Daoy (cell line): ENCODE measurements at places on chromosomes 7 and 10. TPM values are rescaled to one million over a fixed set of nuclear protein-coding genes. Genes with fewer than 3 reads are reported as not detected.

The ADARB2 gene
- total RNA-seq: 0.11 and 0.39 TPM in 2 replicates

GRCh38 chr7:36606153-36606975 is 117.9 kb downstream of the AOAH start:
- no peak for DNase-seq

The DPP6 gene
- 0.24 and 0.91 TPM in 2 replicates for total RNA-seq

DNA sequence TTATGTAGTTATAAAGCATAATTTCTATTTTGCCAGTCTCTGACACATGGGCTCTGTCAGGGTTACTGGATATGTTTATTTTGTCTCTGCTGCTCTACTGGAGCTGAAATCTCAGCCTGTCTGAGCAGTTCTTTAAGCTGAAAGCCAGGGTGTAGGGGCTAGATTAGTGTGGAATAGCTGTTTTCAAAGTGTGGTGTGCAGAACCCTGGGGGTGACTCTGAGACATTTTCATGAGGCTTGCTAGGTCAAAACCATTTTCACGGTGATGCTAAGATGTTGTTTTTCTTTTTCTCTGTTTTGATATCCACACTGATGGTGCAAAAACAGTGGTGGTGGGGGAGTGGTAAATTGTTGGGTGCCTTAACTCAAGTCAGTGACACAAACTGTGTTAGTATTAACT is 45.5 kb downstream of the CREM start:
- DNase-seq: no peak

- no peak for DNase-seq
Observed at GRCh38 chr7:117835016-117835664, 38.1 kb downstream of the CTTNBP2 start.

- DNase-seq: no peak
Observed at GRCh38 chr7:41917-42565, 150.3 kb upstream of the FAM20C start.

The ITIH5 gene
- total RNA-seq: 0.06 TPM in 1 of 2 replicates, not detected in the other

The PPP1R9A gene
- total RNA-seq: 2.6 and 8.6 TPM in 2 replicates

GRCh38 chr7:136869001-136869961 is 829 bp downstream of the CHRM2 start:
- DNase-seq: peak; percentile 12

DNA sequence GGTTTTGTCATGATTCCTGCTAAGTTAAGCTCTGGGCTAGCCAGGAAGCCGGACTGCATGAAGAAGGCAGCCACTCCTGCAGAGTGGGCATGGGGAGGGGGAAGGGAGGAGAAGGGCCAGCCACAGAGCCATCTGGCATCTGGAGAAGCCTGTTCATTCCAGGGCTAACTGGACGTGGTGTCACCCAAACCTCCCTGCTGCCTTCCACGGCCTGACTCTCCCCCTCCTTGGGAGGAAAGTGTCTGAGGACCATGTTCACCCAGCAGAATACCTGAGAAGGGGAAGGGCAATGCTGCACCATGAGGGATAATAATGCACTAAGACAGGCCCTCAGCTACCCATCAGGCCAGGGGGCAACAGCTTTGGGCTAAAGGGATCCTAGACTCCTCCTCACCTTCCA is 15.4 kb downstream of the AQP1 start:
- DNase-seq: peak; percentile 4

DNA sequence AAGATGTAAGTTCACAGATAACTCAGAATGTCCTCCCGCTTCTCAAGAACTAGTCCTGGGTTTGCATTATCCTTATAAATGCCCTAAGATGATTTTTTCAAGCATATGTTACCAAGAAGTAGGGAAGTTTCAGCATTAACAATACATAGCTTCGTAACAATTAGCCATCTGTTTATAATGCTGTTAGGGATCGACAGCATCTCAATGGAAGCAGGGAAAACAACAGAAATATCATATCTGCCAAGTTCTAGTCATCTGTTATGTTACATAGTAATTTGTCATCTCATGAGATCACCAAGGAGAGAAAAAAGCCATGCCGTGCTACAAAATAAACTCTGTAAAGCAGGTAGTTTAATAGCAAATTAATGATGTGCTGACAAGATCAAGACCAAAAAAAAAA is 731.5 kb upstream of the C7orf33 start:
- DNase-seq: no peak

- peak; percentile 79 for DNase-seq
Observed at GRCh38 chr7:27254625-27255024, 12.0 kb downstream of the EVX1 start.

The SFTPA1 gene
- total RNA-seq: not detected in 2 replicates

The ASZ1 gene
- not detected in 2 replicates for total RNA-seq

DNA sequence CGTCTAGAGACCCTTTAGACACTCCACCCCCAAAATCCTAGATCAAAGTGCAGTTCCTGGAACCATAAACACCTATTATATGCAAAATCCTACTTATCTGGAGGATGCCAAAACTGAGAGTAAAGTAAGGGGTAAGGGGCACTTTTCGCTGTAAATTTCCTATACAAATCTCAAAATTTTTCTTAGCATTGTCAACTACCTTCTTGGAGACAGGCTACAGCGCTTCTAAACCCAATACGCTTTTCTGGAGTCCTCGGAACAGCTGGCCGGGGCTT is 10.4 kb downstream of the TWIST1 start:
- no peak for DNase-seq
